ENCODE measurements at places on chromosomes 4 and X.

DNA sequence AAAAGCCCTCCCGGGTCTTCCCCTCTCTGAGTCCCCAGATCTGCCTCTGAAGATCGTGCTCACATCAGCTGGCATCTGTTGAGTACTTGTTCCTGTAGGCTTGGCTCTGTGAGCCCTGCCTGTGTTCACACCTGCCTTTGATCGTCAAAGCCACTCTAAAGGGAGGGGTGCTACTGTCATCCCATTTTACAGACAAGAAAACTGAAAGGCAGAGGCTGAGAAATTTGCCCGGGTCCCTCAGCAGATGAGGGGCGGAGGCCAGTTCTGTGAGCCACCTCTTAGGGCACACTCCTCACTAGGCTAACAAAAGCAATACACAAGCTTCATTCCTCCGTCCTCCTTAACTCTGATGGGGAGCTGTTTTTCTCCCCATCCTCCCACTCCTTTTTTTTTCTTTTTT lies 655 bp downstream of the CYTL1 start:
- DNase-seq: no peak

DNA sequence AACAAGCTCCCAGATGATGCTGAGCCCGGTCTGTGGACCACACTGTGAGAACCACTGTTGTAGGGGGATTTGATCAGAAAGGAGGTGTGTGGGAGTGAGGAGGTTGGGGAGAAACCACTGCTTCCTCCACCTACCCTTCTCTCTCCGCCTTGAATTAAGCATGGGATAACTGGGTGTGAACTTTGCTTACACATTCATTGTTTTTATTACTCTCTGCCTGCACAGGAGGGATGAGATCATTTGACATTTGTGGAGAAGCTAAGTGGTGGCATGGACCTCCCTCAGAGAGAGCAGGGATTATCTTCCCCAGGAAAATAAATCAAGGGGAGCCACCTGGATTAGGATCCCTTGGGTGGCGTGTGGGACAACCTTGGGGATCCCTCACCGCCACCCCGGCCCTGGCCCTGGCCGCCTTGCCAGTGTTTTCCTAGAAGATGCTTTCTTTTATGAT lies 212.1 kb upstream of the ATP6AP2 start:
- no peak for DNase-seq

DNA sequence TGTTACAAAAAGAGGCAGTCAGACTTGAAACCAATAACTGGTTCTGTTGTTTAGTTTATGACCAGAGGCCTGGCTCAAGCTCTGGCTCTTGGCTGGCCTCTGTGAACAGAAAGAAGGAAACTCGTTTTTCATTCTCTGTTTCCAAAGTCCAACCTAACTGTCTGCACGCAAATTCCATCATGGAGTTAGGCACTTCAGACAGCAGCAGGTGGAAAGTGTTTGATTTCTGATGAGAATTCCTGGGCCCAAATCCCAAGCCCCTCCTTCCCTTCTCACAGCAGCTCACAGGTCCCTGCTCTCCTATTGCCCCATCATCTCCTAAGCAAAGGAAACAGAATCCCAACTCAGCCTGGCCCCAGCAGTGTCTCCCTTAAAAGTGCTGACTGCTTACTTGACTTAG lies 42.8 kb upstream of the FGF16 start:
- DNase-seq: no peak

DNA sequence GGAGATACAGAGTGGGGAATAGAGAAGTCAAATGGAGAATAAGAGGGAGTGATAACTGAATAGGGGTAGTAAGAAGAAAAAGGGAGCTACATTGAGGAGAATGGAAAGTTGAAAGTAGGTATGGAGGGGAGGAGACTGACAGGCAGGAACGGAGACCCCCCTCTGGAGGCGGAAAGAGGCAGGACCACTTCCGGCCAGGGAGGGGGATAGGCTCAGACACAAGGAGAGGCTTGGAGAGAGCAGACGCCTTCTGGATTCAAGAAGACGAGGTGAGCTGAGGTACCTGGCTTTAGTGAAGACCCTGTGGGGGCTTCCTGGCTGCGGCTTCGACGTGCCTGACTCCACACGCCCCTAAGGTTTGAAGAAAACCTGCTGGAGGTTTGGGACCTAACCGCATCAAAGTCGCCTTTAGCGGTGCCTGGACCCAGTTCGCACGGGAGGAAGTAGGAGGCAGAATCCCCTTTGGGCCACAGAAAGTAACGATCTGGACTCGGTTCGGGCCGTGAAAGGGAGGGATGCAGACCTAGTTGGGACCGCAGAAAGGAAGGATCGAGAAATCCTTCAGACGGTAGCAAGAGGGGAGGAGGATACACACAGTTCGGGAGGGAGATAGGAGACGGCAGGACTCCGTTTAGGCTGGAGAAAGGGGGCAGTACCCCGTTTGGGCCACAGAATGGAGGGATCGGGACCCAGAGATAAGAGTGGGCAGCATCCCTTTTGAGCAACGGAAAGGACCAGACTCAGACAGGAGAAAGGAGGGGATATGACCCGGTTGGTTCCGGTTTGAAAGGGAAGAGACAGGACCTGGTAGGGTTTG lies at the start of gene TRO:
Gene TRO (plus strand): TSS at position 215 of the 817 bp plus-strand sequence. CDS start 1,423 bp downstream, outside the sequence.
- DNase-seq: no peak

DNA sequence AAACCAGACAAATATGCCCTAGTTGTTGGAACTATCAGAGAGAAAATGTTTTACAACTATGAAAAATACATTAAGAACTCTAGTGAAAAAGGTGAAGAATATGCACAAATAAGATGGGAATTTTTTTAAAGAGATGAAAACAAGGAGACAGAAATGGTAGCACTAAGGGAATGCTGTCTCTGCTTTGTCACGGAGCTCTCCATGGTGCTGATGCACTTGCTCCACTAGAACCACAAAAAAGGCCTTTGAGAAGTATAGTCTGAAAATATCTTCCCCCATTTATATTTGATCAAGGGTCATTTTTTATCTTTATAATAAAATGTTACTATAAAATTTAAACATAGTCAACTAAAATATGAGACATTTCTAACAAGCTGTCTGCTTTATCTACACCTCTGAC lies 1655.5 kb upstream of the AGA start:
- DNase-seq: no peak

DNA sequence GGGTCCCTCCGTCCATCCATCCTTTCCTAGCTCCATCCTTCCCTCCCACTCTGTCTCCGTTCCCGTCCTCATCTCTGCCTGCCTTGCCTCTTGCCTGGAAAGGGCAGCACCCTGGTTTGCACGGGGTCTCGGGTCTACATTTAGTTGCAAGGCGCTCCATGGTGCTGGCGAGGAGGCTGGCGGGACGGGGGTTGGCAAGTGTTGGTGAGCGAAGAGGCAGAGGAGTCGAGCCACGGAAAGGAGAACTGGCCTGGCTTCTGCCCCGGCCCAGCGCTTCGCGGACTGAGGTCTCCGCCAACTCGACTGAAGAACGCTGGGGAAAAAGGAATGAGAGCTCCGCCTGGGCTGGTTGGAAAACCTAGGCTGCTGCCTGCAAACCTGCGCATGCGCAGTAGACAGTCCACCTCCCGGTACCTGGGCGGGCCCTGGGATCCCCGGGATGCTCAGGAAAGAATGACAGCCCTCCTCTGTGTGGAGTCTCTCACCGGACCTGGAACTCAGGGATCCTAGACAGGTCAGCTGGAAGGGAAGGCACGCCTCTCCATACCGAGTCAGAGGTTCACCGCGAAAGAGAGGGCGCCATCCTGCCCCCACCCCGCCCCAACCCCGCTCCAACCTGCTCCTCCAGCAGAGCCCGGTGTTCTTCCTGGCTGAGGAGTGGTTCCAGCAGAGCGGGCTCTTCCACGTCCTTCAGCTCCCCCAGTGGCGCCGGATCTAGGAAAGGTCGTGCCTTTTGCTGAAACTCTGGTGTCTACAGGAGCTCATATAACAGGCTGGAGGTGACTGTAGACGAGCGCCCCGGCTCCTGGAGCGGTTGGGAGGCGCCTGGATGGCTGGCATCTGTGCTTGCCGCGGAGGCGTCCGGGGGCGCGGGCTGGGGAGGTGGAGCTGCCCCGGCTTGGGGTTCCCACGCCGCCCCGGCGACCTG lies 6.0 kb downstream of the FRG2 start:
- no peak for DNase-seq

DNA sequence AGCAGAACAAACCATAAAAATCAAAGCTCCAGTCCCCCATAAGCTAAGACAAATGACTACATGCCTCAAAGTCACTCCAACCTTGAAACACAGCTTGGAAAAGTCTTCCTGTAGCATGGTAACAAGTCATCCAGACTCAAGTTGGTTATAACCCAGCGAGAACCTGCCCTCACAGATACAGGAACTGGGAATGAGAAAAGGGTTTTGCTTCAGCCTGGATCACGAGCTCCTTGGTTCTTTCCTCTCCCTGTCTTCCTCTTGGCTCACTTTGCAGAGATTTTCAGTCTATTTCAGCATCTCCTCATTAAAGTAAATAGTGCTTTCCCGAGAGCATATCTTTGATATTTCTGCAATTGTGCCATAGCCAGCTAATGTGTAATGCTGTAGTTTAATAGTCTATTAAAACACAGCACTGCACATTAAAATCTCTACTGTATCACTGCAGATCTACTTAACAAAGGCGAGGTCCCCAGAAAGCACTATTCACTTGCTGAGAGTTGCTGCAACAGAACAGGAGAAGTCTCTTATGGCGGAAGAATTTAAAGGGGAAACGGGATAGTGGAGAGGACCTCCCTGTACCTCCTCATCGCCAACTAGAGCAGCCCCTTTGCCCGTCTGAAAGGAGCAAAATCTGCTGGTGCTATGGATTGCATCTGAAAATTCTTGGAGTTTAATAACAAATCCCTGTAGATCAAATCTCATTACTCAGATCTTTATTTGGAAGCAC lies 249.3 kb upstream of the GATB start:
- DNase-seq: no peak

- DNase-seq: no peak
These were observed 1081.9 kb downstream of the FAT4 start for GRCh38 chr4:126396703-126397102.

DNA sequence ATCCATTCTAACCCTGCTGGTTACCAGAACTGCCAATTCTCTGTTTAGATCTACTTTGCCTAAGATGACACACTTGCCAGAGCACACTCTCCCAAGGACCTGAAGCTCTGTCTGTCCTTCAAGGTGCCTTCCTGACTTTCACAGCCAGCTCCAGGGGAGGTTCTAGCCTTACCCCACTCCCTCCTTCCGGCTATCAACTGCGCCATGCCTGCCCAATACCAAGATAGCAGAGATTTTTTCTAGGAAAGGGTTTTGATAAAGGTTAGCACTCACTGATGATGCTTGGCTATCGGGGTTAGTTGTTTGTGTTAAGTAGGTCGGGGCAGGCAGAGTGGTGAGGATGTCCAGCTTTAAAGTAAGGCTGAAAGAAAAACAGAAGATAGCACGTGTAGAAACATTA lies 14.3 kb downstream of the ALPK1 start:
- DNase-seq: no peak

DNA sequence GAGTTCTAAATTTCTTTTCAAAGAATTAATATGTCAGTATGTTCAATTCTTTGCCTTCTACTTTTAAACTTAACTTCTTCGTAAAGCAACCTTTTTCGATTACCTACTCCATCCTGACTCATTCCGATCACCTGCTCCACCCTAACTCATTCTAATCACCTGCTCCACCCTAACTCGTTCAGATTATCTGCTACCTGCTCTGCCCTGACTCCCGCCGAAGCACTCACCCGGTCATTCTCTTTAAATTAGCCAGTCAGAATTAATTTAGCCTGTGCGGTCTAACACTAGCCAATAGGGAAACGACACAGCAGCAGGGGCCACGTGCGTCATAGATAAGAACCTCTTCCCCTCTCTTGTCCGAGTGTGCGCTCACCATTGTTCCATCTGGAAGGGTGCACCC lies 60.1 kb upstream of the SH3RF1 start:
- DNase-seq: no peak

- no peak for DNase-seq
These were observed 592.0 kb downstream of the IQCM start for GRCh38 chr4:149223659-149224058.

GRCh38 chr4:139175646-139176301 lies 1.2 kb downstream of the ELF2 start:
- DNase-seq: no peak

GRCh38 chr4:145528601-145529000 lies 46.9 kb downstream of the SMAD1 start:
- DNase-seq: no peak

- no peak for DNase-seq
These were observed 970.2 kb upstream of the AGA start for GRCh38 chr4:178412455-178412854.

- DNase-seq: no peak
These were observed 231.2 kb downstream of the FRAS1 start for GRCh38 chr4:78288327-78288726.

DNA sequence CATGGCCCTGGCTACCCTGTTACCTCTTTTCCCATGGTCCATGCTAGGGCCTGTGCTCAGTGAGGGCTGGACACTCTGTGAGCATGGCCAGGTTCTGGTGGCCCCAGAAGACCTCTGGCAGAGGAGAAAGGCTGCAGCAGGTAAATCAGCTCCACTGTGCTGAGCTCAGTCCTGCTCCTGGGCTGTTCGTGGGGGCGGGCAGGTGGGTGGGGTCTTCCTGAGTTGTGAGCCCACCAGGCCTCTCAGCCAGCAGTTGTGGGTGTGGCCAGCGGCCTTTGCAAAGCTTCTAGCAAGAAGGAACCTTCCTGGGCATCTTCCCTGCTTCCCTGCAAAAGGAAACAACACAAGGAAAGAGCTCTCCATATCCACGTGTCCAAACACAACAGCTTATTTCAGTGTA lies 85.3 kb upstream of the STX18 start:
- no peak for DNase-seq

DNA sequence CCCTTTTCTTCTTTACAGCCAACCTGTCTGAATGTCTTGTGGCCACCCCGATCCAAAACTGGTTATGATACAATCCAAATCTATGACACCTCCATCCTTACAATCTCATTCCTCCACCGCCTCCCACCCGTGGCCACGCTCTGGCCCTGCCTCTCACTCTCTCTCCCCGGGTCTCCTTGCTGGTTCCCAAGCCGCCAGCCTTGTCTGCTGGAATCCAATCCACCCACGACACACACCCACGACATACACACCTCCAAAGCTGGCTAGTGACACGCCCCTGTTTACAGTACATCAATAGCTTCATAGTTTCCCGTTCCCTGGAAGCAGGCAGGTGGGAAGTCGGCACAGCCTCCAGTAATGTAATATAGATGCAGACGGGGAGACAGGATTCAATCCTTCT lies 99.0 kb downstream of the WFS1 start:
- no peak for DNase-seq

DNA sequence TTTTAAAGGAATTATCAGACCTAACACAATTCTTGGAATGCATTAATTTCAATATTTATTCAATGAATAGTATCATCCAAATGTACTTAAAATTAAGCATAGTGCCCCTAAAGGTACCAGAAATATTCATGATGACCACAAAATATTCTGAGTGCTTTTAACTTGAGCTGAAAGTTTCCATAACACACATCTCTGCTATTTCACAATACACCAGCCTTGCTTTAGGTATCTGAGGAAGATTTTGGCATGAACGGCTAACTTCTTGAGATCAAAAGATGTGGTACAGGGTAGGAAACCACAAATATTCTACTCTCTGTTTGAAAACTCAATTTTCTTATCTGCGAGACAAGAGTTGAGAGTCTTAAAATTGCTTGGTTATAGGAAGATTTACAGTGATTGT lies 538.3 kb upstream of the PCDH7 start:
- no peak for DNase-seq

GRCh38 chr4:76504613-76505465 lies 69.8 kb downstream of the SHROOM3 start:
- DNase-seq: no peak

GRCh38 chr4:93759506-93759905 lies 69.0 kb upstream of the ATOH1 start:
- DNase-seq: no peak

- DNase-seq: no peak
These were observed 36.9 kb upstream of the ATOH1 start for GRCh38 chr4:93791570-93792195.

- no peak for DNase-seq
These were observed 39.7 kb upstream of the BMP3 start for GRCh38 chr4:80990851-80991250.
